ENCODE measurements at places on chromosomes 11 and 22.

- no peak for DNase-seq
These were observed 318.0 kb downstream of the KIRREL3 start for GRCh38 chr11:126682590-126682989.

GRCh38 chr11:76781046-76781801 lies 1.9 kb upstream of the TSKU start:
- DNase-seq, result no peak

DNA sequence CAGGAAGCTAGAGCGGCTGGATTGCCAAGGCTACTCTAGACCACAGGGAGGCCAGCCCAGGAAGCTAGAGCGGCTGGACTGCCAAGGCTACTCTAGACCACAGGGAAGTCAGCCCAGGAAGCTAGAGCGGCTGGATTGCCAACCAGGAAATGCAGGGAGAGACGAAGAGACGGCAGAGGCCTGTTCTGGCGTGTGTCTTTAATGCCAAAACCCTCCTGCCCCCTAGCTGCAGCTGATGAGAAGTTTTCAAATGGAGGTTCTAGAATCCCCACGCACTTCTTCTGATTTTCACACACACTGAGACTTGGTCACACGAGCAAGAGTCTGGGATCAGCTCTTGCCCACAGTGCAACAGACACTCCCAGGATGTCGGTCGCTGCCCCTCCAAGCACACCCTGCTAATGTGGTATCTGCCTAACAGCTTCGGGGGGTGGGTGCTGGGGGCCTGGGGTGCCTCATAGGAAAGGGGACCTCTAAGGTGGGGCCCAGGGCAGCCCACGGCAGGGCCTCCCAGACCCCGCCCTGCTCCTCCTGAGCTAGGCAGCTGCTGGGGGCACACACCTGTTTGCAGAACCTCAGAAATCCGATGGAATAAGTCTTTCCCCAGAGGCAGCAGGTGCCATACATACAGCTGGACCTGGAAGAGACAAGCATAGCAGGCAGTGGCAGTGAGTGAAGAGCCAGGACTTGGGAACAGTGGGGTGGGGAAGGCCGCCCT lies 28.5 kb downstream of the MAFF start:
- peak; percentile 35 for DNase-seq

DNA sequence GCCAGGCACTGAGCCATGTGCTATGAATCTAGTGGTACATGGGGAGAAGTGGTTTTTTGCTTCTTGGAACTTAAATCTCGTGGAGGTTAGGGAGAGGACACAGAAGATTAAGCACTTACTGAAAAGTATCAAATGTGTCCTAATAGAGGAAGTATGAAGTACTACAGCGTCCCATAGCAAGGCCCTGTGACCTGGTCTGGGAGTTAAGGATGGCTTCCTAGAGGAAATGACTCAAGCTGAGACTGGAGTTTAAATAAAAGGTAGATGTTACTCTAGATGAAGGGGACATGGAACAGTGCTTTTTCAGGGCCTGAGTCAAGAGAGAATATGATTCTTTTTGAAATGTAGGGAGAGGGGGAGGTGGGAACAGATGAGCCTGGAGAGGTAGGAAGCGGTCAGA lies 202.9 kb downstream of the GRIK4 start:
- no peak for DNase-seq

DNA sequence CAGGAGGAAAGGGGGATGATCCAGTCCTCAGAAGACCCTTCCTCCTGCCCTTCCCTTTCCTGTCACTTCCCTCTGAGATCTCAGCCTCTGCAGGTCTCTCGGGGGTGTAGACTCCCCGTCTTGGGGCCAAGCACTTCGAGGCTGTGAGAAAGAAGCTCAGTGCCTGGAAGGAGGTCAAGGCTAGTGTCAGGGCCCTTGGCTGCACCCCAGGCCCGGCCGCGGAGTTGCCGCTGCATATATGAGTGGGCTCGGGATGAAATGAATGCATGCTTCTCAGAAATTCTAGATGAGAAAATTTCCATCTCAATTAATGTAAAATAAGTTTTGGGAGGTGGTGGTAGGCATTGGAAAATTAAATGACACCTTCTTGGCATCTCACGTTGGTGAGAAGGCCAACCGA lies 1313.7 kb downstream of the BRD1 start:
- no peak for DNase-seq

GRCh38 chr11:62504158-62504973 lies 42.2 kb downstream of the AHNAK start:
- DNase-seq, result no peak

- no peak for DNase-seq
These were observed at the start of gene BATF2 for GRCh38 chr11:64996710-64997380. Gene BATF2, minus strand, starts transcription at chr11:64996971. Its CDS starts 57 bp downstream, at chr11:64996914.

- DNase-seq, result no peak
These were observed 7.1 kb downstream of the VSIG10L2 start for GRCh38 chr11:125952973-125953372.

GRCh38 chr11:111942829-111943228 lies 5.7 kb downstream of the DIXDC1 start:
- DNase-seq, result no peak

GRCh38 chr11:12604557-12605153 lies 69.6 kb upstream of the TEAD1 start:
- DNase-seq, result no peak

DNA sequence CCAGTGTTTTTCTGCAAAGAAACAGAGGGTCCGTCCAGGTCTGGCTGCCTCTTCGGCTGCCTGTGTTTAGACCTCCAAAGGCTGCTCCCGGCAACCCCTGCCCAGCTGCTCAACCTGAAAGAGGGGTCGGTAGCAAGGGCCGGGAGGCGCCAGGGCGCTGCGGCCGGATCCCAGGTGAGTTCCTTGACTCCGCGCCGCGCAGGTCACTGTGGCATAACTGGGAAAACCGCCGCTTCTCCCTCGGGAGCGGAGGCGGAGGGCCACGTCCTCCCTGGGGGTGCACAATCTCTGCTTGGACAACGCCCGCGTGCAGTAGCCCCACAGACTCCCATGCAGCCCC lies 1.0 kb upstream of the BRSK2 start:
- DNase-seq, result no peak

DNA sequence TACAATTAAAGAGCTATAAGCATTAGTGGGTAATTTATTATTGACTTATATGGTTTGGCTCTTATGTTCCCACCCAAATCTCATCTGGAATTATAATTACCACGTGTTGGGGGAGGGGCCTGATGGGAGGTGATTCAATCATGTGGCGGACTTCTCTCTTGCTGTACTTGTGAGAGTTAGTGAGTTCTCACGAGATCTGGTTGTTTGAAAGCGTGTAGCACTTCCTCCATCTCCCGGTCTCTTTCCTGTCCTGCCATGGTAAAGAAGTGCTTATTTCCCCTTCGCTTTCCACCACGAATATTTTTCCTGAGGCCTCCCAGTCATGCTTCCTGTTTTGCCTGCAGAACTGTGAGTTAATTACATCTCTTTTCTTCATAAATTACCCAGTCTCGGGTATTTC lies 28.1 kb upstream of the CHORDC1 start:
- no peak for DNase-seq

- DNase-seq, result no peak
These were observed 6.5 kb upstream of the IL10RA start for GRCh38 chr11:117979481-117980211.

- DNase-seq, result no peak
These were observed 34.1 kb upstream of the SMCO4 start for GRCh38 chr11:93577286-93577685.

- peak; percentile 64 for DNase-seq
These were observed 3.6 kb downstream of the CD44 start for GRCh38 chr11:35142481-35143075.

DNA sequence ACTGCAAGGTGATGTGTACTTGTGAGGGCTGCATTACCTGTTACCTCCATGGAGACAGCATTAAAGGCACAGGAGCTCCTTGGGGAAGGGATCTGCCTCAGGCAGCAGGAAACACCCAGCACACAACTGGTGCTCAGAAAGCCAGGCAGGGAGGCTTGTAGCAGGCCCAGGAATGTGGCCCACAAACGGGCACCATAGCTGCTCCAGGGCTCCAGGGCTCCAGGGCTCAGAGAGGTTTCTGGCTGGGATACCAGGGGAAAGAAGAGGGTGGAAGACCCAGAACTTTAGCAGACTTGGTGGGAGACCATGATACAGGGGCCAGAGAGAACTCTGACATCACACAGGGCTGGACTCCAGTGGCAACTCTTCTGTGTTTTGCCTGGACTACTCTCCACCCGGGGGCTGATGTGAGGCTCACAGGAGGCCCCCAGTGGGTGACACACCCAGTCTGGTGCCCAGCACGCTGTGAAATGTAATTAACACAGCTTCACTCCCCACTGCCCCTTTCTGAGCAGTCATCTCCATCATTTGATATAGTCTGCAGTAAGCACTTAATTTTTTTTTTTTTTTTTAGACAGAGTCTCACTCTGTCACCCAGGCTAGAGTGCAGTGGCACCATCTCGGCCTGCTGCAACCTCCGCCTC lies 14.7 kb upstream of the SULT4A1 start:
- DNase-seq, result no peak

- DNase-seq, result no peak
These were observed 852.6 kb upstream of the RAG2 start for GRCh38 chr11:37450613-37451012.

GRCh38 chr22:42734406-42734805 lies 13.7 kb upstream of the A4GALT start:
- DNase-seq, result no peak

GRCh38 chr22:45584621-45585436 lies 82.1 kb downstream of the FBLN1 start:
- DNase-seq, result no peak

- DNase-seq, result no peak
These were observed 619 bp downstream of the SART1 start for GRCh38 chr11:65962141-65962564.

DNA sequence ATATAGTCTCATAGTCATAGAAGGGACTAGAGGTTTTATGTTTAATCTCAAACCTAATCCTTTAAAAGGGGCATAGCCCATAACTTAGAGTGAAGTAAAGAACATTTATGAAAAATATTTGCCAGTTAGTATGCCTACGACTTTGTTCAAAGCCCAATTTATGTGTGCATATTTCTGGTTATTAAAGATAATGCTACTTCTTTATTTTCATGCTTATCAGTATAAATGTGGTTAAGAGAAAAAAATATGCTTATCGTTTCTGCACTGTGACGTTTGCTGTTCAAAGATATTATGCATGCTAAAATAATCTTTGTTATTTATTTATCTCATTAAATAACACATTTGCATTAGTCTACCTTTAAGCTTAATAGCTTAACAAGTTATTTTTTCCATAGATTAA lies 343.9 kb downstream of the DYNC2H1 start:
- DNase-seq, result no peak

- no peak for DNase-seq
These were observed 47.7 kb downstream of the GAB4 start for GRCh38 chr22:16960220-16960883.

DNA sequence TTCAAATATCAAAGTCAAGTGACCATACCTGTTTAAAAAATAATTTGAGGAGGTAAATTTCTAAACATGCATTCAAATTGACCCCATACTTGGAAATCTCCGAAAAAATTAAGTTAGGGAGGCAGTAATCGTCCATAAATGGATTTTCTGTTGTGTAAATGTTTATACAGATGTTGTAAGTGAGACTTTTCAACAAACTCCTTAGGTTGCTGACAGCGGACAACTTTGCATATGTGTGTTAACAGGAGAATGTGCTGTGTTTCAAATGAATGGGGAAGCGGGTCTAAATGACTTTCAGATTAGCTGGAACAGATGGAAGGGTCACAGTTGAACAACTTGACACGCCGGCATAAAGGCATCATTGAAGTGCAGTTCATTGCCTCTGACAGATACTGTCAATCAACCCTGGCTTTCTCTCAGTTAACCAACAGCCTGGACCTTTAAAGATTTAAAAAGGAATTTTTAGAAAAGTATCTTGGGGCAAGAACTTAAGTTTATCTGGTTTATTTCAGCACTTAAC lies 98.2 kb upstream of the DBX1 start:
- no peak for DNase-seq

- DNase-seq, result peak; percentile 72
These were observed 1.1 kb upstream of the CHRM4 start for GRCh38 chr11:46392421-46393230.

- no peak for DNase-seq
These were observed 38.5 kb downstream of the RTL6 start for GRCh38 chr22:44459551-44459950.

DNA sequence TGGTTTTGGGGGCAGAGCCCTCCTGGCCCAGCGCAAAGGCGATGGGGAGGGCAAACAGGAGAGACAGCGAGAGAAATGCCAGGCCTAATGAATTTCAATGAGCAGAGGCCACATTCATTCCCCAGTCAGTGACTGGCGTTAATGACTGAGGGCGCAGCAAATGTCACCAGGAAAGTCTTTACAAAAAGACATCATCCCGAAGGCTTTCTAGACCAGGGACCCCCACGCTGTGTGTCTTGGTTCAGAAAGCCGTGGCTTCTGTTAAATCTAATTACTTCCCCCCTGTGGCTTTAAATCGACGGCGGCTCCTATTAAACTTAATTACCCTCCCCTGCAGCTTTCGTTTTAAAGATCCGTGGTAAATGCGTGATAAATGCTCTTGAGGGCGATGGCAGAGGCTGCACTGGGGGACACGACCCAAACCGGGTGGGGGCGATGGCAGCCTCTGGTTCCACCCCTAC lies 1.6 kb upstream of the FGF19 start:
- DNase-seq, result no peak

DNA sequence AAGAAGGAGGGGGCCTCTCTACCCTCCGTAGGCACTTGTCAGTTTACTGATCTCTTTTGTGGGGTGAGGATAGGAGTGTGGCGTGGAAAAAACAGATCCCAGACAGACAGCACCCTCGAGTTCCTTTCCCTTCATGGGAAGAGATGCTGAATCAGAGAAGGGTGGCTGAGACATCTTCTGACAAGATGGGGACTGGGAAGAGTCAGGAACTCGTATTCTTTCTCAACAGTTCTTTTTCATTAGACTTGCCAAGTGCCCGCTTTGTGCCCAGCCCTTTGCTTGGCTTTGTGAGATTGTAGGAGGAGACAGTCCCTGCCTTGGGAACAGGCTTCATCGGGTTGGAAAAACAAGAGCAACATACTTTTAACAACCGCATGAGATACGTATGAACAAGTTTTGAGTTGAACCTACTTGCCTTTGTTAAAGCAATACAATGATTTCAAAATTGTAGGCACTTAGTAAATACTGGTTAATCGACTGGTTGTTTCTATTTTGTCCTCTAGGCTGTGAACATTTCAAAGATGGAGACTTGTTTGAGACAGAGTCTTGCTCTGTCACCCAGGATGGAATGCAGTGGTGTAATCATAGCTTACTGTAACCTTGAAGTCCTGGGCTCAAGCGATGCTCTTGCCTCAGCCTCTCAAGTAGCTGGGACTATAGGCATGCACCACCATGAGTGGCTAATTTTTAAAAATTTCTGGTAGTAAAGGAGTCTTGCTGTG lies 1.1 kb downstream of the RRM1 start:
- DNase-seq, result no peak
